ENCODE measurements at places on chromosomes 7 and 10.

GRCh38 chr7:47371733-47372368 is 210.1 kb downstream of the TNS3 start:
- DNase-seq, result no peak

- no peak for DNase-seq
Measured at GRCh38 chr7:48035967-48036478, 680 bp downstream of the C7orf57 start.

DNA sequence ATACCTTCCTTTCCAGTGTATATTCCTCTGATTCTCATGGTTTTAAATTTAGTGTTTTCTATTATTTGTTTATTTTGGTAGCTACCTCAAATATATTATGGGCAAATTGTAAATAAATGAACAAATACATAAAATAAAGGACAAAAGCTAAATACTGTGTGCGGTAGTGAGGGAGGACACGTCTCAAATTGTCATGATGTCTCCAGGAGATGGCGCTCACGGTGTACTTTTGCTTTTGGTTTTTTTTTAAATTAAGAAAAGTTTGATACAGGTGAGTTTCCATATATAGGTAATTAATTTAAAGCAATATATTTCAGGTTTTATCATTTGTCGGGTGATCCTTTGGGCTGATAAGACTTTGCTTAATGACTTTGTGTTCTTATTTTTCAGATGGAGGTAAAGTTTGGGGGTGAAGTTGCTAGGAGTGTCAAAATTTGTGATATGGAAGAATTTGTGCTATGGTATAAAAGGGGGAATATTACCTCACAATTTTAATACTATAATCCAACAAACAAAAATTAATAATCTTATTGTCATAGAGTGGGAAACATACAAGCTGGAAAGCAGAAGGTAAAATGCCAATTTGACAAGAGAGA is 68.4 kb upstream of the TMEM229A start:
- no peak for DNase-seq

DNA sequence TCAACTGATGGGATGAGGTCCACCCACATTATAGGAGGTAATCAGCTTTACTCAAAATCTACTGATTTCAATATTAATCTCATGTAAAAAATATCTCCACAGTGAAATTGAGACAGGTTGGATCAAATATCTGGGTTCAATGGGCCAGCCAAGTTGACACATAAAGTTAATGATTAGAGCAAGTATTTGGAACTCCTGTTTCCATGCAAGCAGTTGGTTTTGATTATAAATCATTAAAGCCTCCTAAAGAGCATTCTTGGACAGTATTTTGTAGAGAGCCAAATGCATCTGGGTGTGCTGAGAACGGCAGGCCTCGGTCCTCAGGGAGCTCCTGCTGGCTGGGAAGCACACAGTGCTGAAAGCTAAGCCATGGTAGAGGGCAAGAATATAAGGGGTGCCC is 126.9 kb upstream of the BTBD16 start:
- DNase-seq, result no peak

- DNase-seq, result no peak
Measured at GRCh38 chr10:67790534-67791408, 47.2 kb downstream of the DNAJC12 start.

GRCh38 chr10:60717852-60718251 is 60.4 kb upstream of the CDK1 start:
- no peak for DNase-seq

- DNase-seq, result no peak
Measured at GRCh38 chr10:59675812-59676211, 33.8 kb downstream of the SLC16A9 start.

All from stimulated activated CD8-positive, alpha-beta memory T cell treated with anti-CD3 and anti-CD28 coated beads, Interleukin-7, amount 100 ng/mL, for 1 hour (primary cell).